Sigmoid colon (tissue), 7 donors: ENCODE measurements at places on chromosomes 6 and 20. TPM values are rescaled to one million over a fixed set of nuclear protein-coding genes. Genes with fewer than 3 reads are reported as not detected.

DNA sequence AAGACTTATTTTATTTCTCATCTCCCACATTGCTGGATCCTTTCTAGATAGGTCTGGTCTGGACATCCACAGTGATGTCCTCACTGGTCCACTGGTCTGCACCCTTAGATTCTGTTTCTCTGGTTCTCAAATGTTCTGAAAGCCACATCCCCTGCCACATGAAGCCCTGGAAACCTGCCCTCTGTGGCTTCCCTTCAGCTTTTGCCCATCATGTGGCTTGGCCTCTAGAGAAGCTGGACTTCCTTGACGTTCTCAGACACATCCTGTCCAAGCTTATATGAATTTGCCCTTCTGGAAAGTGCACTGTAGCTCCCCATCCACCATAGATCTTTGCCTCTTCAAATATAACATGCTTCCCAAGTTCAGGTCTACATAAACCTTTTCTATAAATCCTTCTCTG lies 18.5 kb downstream of the CST4 start:
- no peak for DNase-seq

- DNase-seq: no peak
Observed at GRCh38 chr6:109008537-109009235, 86.0 kb downstream of the SESN1 start.

GRCh38 chr20:25310921-25311728 lies 63.2 kb downstream of the PYGB start:
- peak; percentile 56 for DNase-seq

DNA sequence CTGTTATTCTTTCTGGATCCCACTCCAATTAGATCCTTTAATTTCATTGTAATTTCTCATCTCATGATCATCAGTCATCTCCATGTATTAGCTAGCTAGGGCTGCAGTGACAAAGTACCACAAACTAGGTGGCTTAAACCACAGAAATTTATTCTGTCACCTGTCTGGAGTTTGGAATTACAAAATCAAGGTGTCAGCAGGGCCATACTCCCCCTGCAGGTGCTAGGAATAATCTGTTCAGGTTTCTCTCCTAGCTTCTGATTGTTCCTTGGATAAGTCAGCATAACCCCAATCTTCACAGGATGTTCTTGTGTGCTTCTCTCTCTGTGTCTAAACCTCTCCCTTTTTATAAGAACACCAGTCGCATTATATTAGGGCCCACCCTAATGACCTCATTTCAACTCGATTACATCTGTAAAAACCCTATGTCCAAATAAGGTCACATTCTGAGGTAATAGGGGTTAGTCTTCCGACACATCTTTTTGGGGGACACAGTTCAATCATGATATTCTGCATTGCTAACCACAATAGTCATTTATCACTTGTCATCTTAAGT lies 40.5 kb downstream of the BEND6 start:
- no peak for DNase-seq

GRCh38 chr6:80535914-80536565 lies 429.6 kb downstream of the BCKDHB start:
- DNase-seq: no peak

The GSTA2 gene
- total RNA-seq: not detected

The CCDC170 gene
- 0.41 TPM for total RNA-seq

The RIMS4 gene
- 0.14 TPM for total RNA-seq

DNA sequence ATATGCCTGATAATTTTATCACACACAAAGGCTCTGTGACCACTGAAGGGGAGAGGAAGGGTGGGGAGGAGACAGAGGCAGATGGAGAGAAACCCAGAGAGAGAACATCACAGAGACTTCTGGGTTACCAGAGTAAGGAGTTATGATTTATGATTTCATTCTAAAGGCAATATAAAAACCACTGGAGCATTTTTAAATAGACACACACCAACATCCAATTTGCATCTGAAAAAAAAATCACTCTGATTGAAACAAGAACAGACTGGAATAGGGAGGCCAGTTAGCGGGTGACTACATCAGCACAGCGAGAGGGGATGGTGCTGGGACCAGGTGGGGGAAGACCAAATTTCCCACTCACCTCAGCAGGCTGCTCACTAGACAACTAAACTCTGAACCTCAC lies 104.8 kb downstream of the AGPAT4 start:
- DNase-seq: no peak

DNA sequence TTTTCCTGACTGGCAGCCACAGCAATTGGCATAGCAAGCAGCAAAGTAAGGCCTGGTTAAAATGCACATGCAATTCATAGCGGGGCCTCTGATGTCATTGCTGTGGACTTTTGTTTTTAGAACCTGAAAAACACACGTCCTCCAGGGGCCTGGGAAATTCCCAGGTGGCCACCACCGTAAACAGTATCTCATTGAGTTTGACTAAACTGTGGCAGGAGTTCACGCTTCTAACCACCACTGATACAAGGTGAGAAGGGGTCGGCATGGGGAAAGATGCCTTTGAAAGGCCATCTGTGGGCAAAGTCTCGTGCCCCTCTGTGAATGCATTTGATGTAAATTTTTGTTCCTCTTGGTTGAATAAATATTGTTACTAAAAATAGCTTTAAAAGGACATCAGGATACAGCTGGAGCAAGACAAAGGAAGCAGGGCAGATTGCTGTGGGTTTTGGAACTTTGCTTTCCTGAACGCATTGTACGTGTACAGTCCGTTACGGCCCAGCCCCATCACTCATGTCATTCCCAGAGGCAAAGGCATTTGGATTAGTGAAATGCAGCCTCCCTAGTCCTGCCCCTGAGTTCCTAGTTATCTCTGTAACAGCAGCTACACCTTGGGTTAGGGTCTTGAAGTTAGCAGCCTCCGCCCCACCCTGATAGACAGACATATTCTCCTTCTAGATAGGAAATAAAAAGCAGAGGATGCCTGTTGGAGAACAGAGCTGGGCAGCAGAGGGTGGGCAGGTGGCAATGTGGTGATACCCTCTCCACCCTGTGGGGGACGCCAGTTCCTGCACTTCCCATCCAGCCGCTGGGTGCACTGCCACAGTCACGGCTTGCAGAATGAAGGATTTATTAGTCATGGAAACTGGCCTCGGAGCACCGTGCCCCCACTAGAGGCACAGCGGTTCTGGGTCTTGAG lies 80.3 kb downstream of the ZDHHC14 start:
- DNase-seq: no peak
